Cardiac septum (tissue), 1 donor: ENCODE measurements at places on chromosomes 1 and 21. TPM values are rescaled to one million over a fixed set of nuclear protein-coding genes. Genes with fewer than 3 reads are reported as not detected.

Gene CLIC6
- total RNA-seq: 8.9 TPM

Gene MSH4
- 0.81 TPM for total RNA-seq

Gene TAS1R3
- total RNA-seq: 0.62 TPM

Gene SMAP2
- total RNA-seq: 10.5 TPM

Gene PROX1
- 110 TPM for total RNA-seq

Gene SEMA6C
- 46.5 TPM for total RNA-seq

Gene CD1D
- total RNA-seq: 1.2 TPM

Gene RAD54L
- total RNA-seq: 0.97 TPM

Gene GSTM5
- 2.6 TPM for total RNA-seq

Gene FTCD
- 0.83 TPM for total RNA-seq

Gene LRRIQ3
- total RNA-seq: 0.43 TPM

Gene LTN1
- 18.6 TPM for total RNA-seq

Gene TGFB2
- 40.5 TPM for total RNA-seq

Gene DYNLT5
- total RNA-seq: 4.0 TPM

Gene C1QC
- total RNA-seq: 38.6 TPM

Gene PRR9
- total RNA-seq: not detected

Gene CYP4B1
- not detected for total RNA-seq

Gene CFAP141
- total RNA-seq: not detected

Gene LENEP
- not detected for total RNA-seq

Gene IGSF8
- total RNA-seq: 29.7 TPM

Gene MPZ
- total RNA-seq: 1.5 TPM

Gene RAB13
- total RNA-seq: 57.3 TPM

Gene KRTAP13-2
- not detected for total RNA-seq

Gene TMCC2
- total RNA-seq: 4.0 TPM

Gene PGLYRP4
- total RNA-seq: not detected

Gene FCAMR
- not detected for total RNA-seq

Gene AMIGO1
- 13.8 TPM for total RNA-seq

Gene ZSWIM5
- 1.5 TPM for total RNA-seq

Gene AZIN2
- total RNA-seq: 5.8 TPM

Gene PTPN22
- 0.70 TPM for total RNA-seq

Gene PLA2G4A
- 1.3 TPM for total RNA-seq
